Dermis microvascular lymphatic vessel endothelial cell (primary cell): ENCODE measurements at places on chromosomes 12 and 14. TPM values are rescaled to one million over a fixed set of nuclear protein-coding genes. Genes with fewer than 3 reads are reported as not detected.

The GPR84 gene
- not detected in 2 replicates for total RNA-seq

The DNAH10 gene
- total RNA-seq: under 0.01 TPM in 2 replicates

The SLC17A8 gene
- total RNA-seq: not detected in 2 replicates

The PABPN1 gene
- total RNA-seq: 67.0 and 90.6 TPM in 2 replicates

The CDKL1 gene
- 42.2 and 62.8 TPM in 2 replicates for total RNA-seq

The TXNRD1 gene
- total RNA-seq: 282 and 360 TPM in 2 replicates

The KRT73 gene
- total RNA-seq: not detected in 2 replicates

The MTRFR gene
- 9.2 and 9.4 TPM in 2 replicates for total RNA-seq

The NFATC4 gene
- 0.76 and 1.0 TPM in 2 replicates for total RNA-seq

The NYNRIN gene
- 3.3 and 4.2 TPM in 2 replicates for total RNA-seq

The ZNF891 gene
- 0.51 TPM in 2 replicates for total RNA-seq

The TEX52 gene
- not detected in 2 replicates for total RNA-seq

The TTLL5 gene
- 21.4 and 22.3 TPM in 2 replicates for total RNA-seq

The COL2A1 gene
- not detected in 2 replicates for total RNA-seq

The CCDC60 gene
- not detected in 2 replicates for total RNA-seq

The MYH7 gene
- total RNA-seq: not detected in 2 replicates

The DDN gene
- total RNA-seq: under 0.01 and 0.13 TPM in 2 replicates

The HOMEZ gene
- 3.1 and 4.6 TPM in 2 replicates for total RNA-seq

The GAPDH gene
- 4,334 and 4,542 TPM in 2 replicates for total RNA-seq

The PMCH gene
- total RNA-seq: not detected in 2 replicates
